Cardiac ventricle fibroblast (primary cell): ENCODE measurements at places on chromosomes 3 and 15. TPM values are rescaled to one million over a fixed set of nuclear protein-coding genes. Genes with fewer than 3 reads are reported as not detected.

NR2E3 gene
- total RNA-seq, result not detected in 2 replicates

KLHDC8B gene
- 19.4 and 19.7 TPM in 2 replicates for total RNA-seq

PIF1 gene
- 4.0 and 6.2 TPM in 2 replicates for total RNA-seq

AADAC gene
- total RNA-seq, result 6.0 and 9.0 TPM in 2 replicates

CSPG5 gene
- not detected in 2 replicates for total RNA-seq

NAALADL2 gene
- 6.6 and 7.3 TPM in 2 replicates for total RNA-seq

PTH1R gene
- 8.4 and 12.4 TPM in 2 replicates for total RNA-seq

ITPKA gene
- 0.78 and 1.1 TPM in 2 replicates for total RNA-seq

SLC12A1 gene
- total RNA-seq, result not detected in 2 replicates

DPPA2 gene
- total RNA-seq, result not detected in 2 replicates

VIPR1 gene
- 0.31 TPM in 1 of 2 replicates, not detected in the other for total RNA-seq

TP53BP1 gene
- 25.0 and 40.4 TPM in 2 replicates for total RNA-seq

MESP1 gene
- 1.2 and 2.1 TPM in 2 replicates for total RNA-seq

LSG1 gene
- total RNA-seq, result 11.7 and 17.9 TPM in 2 replicates

CHRNA7 gene
- total RNA-seq, result 2.8 TPM in 1 of 2 replicates, not detected in the other

GRM2 gene
- total RNA-seq, result not detected in 2 replicates

FETUB gene
- total RNA-seq, result not detected in 2 replicates

EXD1 gene
- not detected in 2 replicates for total RNA-seq

TM4SF18 gene
- total RNA-seq, result 1.1 and 1.2 TPM in 2 replicates

ACP3 gene
- 1.00 and 1.3 TPM in 2 replicates for total RNA-seq

GRAMD2A gene
- total RNA-seq, result 0.05 TPM in 1 of 2 replicates, not detected in the other

POU1F1 gene
- not detected in 2 replicates for total RNA-seq

CD80 gene
- total RNA-seq, result not detected in 2 replicates

GOLGA6C gene
- total RNA-seq, result not detected in 2 replicates

SLC9C1 gene
- total RNA-seq, result 0.19 TPM in 1 of 2 replicates, not detected in the other

HMG20A gene
- total RNA-seq, result 19.3 and 29.6 TPM in 2 replicates

PCSK6 gene
- total RNA-seq, result 0.73 and 2.9 TPM in 2 replicates

IL17RE gene
- total RNA-seq, result 1.6 and 1.9 TPM in 2 replicates

ANP32A gene
- 40.0 and 48.4 TPM in 2 replicates for total RNA-seq

LNP1 gene
- 2.6 and 5.8 TPM in 2 replicates for total RNA-seq

C3orf85 gene
- total RNA-seq, result not detected in 2 replicates

PSTPIP1 gene
- not detected in 2 replicates for total RNA-seq

MANF gene
- 83.4 and 91.5 TPM in 2 replicates for total RNA-seq

ULK3 gene
- 9.0 and 15.6 TPM in 2 replicates for total RNA-seq

LSAMP gene
- total RNA-seq, result 5.2 and 7.9 TPM in 2 replicates

SCN11A gene
- 0.12 and 0.15 TPM in 2 replicates for total RNA-seq

PBRM1 gene
- total RNA-seq, result 36.6 and 42.7 TPM in 2 replicates

SQOR gene
- total RNA-seq, result 19.3 and 21.8 TPM in 2 replicates

CHDH gene
- total RNA-seq, result 0.62 and 0.68 TPM in 2 replicates

CASR gene
- total RNA-seq, result not detected in 2 replicates

GOLGA6L7 gene
- total RNA-seq, result not detected in 2 replicates
